NCI-H1092 treated with DMSO at 0.1 percent for 48 hours (cell line): ENCODE measurements at places on chromosomes 13 and 19.

DNA sequence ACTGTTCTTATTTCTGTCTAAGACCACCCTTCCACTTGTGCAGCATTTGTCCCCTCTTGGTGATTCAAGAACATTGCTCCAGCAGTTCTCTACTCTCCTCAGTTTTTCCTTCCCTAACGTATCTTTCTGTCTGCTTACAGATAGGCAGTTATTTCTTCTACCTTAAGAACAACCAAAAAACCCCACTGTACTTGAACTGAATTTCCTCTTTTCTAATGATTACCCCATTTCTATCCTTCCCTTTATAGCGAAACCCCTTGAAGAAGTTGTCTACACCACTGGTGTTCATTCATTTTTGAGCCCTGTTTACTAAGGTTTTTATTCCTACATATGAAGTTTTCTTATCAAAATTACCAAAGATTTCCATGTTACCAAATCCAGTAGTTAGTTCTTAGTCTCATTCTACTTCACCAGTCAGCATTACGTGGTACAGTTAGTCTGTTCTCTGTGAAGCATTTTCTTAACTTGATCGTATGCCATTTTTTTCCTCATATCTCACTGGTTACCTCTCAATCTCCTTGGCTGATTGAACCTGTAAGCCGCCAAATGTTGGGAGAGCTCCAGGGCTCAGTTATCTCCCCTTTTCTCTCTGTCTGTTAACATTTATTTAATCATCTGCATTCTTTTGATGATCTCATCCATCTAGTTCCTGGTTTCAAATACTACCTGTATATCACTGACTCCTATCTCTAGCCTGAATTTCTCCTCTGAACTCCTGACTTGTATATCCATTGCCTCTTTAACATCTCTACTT, 9.0 kb downstream of the LSM14A start:
- DNase-seq = no peak

DNA sequence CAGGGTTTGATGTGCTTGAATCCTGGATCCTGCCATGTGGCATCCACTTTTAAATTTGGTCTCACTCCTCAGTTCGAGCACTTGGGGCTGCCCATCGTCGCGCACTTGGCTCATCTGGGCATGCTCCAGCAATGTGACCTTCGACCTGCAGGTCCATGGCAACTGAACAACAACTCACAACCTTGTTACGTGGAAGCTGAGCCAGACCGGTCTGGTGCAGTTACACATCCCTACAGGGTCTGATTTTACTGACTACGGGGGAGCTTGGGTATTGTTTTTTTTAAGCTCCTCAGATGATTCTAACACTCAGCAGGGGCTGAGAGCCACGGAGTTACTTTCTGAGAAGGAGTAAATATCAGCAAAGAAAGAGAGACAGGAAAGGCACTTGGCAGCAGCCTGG, 769.6 kb downstream of the UQCRFS1 start:
- no peak for DNase-seq

- DNase-seq = peak; percentile 68
Observed at GRCh38 chr13:36432106-36432544, at the start of gene CCNA1. Gene CCNA1, plus strand, starts transcription at chr13:36432495. Its CDS starts 562 bp downstream, at chr13:36433057.

- DNase-seq = no peak
Observed at GRCh38 chr13:44400736-44401135, 27.1 kb downstream of the SERP2 start.

DNA sequence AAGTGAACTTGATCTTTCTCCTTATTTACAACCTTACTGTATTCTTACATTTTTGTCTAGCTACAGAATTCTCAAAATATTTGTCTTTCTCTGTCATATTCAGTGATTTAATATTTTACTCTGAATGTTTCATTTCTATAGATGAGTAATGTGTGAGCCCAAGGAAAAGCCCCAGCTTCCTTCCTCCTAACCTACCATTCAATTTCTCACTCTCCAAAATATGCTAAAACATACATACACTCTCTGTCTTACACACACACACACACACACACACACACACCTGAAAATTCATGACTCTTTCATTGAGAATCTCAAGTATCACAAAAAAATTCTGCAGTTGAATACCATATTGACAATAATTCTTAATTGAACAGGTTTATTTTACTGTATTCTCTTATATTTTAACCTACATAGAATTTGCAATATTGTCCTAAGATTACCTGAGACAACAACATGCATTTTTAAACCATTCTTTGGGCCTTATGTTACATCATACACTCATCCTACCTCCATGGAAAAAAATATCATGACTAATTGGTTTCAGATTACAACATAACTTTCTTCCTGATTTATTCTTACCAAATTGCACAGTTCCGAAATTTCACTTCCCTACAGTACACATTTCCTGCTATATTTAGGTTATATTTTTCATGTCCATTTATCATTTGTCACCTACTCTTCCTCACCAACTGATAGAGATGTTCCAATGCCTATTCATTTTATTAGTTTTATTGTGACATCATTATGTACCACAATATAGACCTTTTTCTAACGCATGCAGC, 1965.6 kb upstream of the PCDH20 start:
- DNase-seq = no peak

- no peak for DNase-seq
Observed at GRCh38 chr13:111370570-111371535, 50.4 kb downstream of the TEX29 start.

GRCh38 chr13:44801990-44802389, 187.3 kb downstream of the NUFIP1 start:
- no peak for DNase-seq

GRCh38 chr19:48992581-48993174, 431 bp downstream of the GYS1 start:
- DNase-seq = no peak

- DNase-seq = no peak
Observed at GRCh38 chr19:57778336-57778735, 8.9 kb downstream of the ZNF586 start.

DNA sequence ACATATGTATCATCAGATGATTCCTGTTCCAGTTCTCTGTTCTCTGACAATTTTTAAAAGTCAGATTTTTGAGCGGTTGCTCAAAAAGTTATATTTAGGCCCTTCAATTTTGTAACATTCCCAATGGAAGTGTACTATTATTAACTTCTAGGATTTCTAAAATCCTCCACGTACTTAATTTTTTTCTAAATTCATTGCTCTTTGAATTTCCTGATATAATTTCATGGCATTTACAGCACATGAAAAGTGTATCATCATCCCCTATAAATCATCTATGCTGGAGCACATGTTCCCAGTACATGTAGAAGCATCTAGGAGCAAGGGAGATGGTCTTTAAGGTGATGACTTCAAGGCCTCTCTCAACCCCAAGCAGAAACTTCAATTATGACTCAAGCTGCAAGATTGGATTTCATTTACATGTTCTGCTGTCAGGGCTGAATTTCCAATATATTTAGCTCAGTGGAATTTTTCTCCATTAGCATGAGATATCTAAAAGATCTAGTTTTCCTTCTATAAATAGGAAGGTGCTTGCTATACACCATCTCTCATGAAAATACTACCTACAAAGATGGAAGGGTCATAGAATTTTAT, 392.8 kb upstream of the MIR17HG start:
- DNase-seq = no peak

- DNase-seq = no peak
Observed at GRCh38 chr13:98225036-98225940, 48.2 kb upstream of the RNF113B start.

GRCh38 chr19:33377586-33378475, 4.3 kb downstream of the CEBPG start:
- DNase-seq = no peak

DNA sequence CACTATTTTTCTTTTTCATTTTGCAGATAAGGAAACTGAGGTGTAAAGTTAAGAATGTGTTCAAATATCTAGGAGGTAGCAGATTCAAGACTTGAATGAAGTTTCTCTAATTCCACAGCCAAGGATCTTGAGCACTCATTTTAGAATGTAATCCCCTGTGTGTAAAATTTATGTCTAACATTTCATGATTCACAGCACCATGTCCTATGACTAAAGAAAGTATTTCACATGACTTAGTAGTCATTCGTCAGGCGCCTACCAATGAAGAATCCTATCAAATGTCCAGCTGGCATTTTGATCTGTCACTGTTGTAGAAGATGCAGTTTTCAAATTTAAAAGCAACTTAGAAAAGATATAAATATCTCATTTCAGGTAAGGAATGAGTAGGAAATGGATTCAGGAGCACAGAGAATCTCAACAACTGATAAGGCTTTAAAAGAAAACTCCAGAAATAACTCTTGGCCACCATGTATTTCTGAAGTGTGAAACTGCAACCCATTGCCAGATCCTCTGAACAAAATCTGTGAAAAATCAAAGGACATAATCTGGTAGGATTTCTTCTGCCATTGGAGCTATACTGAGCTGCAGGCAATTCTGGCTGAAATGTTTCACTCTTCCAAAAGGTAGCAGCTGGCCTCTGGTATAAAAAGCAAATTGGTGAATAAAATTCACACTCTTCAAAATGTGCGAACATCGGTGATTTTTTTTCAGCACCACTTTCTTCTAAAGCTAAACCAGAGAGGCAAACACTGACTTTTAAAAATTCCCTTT, 92.2 kb downstream of the DCLK1 start:
- DNase-seq = no peak

GRCh38 chr19:57807541-57807940, 7.2 kb downstream of the ZNF552 start:
- DNase-seq = no peak

DNA sequence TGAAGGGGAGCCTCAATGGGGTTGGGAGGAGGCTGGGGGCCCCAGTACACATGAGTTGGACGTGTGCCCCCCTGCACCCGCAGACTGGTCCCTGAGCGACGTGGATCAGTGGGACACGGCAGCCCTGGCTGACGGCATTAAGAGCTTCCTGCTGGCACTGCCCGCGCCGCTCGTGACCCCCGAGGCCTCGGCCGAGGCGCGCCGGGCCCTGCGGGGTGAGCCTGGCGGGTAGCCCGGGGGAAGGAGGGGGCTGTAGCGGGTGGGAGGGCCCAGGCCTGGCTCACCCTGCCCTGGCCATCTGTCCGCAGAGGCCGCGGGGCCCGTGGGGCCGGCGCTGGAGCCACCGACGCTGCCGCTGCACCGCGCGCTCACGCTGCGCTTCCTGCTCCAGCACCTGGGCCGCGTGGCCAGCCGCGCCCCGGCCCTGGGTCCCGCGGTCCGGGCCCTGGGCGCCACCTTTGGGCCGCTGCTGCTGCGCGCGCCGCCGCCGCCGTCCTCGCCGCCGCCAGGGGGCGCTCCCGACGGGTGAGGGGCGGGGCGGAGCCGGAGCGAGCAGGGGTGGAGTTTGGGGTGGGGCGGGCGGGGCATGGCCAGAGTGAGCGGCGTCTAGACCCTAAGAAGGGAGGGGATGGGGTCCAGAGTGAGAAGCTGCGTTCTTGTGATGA, 8.1 kb downstream of the PIK3R2 start:
- peak; percentile 55 for DNase-seq

- no peak for DNase-seq
Observed at GRCh38 chr13:32384702-32385101, 43.2 kb downstream of the N4BP2L1 start.

GRCh38 chr13:93079294-93079693, 147.3 kb upstream of the GPC6 start:
- no peak for DNase-seq

- no peak for DNase-seq
Observed at GRCh38 chr19:4675346-4675745, 5.2 kb upstream of the MYDGF start.

DNA sequence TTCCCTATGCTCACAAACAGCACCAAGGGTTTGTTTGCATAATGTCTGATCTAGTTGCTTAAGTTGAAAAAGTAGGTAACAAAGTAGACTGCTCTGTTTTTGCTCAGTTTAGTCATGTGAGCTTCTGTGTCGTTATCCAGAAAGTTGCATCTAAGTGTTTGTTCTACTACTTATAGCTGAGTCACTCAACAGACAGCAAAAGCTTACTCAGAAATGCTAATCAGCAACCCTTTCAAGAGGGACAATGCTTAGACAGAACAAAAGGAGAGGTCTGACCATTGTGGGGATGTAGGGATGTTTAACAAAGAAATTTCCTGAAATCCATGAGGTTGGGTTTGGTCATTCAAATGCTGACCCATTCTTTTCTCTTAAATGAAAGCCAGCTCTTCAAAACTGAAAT, 106.4 kb downstream of the ATP8A2 start:
- DNase-seq = no peak

- DNase-seq = no peak
Observed at GRCh38 chr19:14142262-14143190, 6.1 kb upstream of the ASF1B start.

DNA sequence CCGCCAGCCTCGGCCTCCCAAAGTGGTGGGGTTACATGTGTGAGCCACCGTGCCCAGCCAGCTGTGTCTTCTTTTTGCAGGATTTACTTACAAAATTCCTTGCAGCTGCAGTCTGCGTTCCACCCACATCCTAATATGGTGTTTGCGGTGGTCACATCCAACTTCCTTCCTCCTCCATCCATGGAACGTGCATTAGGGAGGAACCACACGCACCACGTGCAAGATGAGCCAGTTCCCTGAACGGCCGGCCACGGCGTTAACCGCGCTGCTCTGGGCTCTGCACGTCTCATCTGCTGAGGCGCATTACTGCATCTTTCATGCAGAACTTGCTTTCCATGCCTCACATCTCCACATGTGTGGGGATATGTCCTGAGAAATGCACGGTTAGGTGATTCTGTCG, 13.0 kb upstream of the SIGLEC11 start:
- DNase-seq = no peak

GRCh38 chr19:9008667-9009066, 1.5 kb downstream of the MUC16 start:
- no peak for DNase-seq

- no peak for DNase-seq
Observed at GRCh38 chr19:28034936-28035335, 1178.0 kb downstream of the UQCRFS1 start.

- no peak for DNase-seq
Observed at GRCh38 chr19:42879613-42880012, at the start of gene PSG1. Gene PSG1, minus strand, starts transcription at chr19:42879713. Its CDS starts 132 bp downstream, at chr19:42879581.

DNA sequence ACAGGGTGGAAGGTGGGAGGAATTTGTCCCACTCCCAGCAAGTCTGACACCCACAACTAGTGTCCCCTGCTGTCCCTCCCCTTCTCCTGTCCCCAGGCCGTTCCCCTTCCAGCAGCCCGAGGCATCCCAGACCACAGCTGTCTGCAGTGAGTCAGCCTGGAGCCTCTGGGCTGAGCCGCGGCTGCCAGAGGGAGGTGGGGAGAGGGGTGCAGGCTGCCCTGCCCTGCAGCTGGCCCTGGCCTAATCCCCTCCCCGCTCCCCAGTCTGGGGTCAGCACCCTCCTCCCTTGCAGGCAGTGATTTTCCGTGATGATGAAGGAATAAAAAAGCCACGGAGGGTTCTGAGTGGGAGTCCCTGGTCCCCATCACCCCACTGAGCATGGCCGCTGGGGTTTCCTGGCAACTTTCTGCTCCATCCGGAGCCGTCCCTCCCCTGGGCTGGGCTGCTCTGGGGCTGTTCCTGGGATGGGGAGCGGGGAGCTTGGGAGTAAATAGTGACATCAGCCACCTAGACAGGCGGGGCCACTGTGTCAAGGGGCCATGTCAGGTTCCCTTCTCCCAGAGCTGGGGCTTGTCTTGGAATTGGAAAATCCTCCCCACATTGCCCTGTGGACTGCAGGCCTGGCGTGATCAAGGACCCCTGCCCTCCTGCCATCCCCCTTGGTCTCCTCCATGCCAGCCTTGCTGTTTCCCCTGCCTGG, 16.8 kb downstream of the SPC24 start:
- no peak for DNase-seq

- DNase-seq = no peak
Observed at GRCh38 chr19:6431891-6432290, 1.7 kb downstream of the SLC25A41 start.
